ENCODE measurements at places on chromosomes 4 and X. TPM values are rescaled to one million over a fixed set of nuclear protein-coding genes. Genes with fewer than 3 reads are reported as not detected.

- H3K4me3 ChIP-seq = no peak overlapping the region
- H3K27ac ChIP-seq = no peak overlapping the region
- H3K4me1 ChIP-seq = no peaks in the 10 kb centered on the region
- no peak for DNase-seq
- no peaks in the 10 kb centered on the region for H3K27me3 ChIP-seq
These were observed 70.5 kb upstream of the ESX1 start for GRCh38 chrX:104325213-104325585.

- no peaks in the 10 kb centered on the region for H3K27me3 ChIP-seq
- no peak overlapping the region for H3K4me3 ChIP-seq
- H3K36me3 ChIP-seq = no peaks in the 10 kb centered on the region
- no peak for DNase-seq
- H3K4me1 ChIP-seq = no peaks in the 10 kb centered on the region
These were observed 41.9 kb upstream of the PDGFRA start for GRCh38 chr4:54187148-54187547.

- H3K36me3 ChIP-seq = no peaks in the 10 kb centered on the region
- H3K4me3 ChIP-seq = no peak overlapping the region
- no peaks in the 10 kb centered on the region for H3K27me3 ChIP-seq
- no peaks in the 10 kb centered on the region for H3K4me1 ChIP-seq
These were observed 222.0 kb upstream of the HHIP start for GRCh38 chr4:144423930-144424329.

DNA sequence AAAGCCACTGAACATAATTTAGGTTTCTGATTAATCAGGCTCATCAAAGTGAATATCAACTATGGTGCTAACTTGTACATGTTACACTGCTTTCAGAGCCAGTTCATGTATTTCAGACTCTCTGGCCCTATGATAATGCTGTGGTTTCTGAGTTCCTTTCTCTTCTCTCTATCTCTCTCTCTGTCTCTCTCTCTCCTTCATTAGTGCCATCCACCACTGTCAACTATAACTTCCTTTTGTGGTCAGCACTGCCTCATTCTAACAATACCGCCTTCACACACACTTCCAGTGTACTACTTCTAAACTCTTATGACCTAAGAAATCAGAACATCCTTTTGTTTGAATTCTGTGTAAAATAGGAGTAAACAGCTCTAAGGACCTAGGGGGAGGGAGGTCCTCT lies 907.1 kb downstream of the RPA4 start:
- no peaks in the 10 kb centered on the region for H3K27me3 ChIP-seq
- no peak for DNase-seq
- H3K27ac ChIP-seq = no peak overlapping the region
- H3K4me3 ChIP-seq = no peak overlapping the region

GRCh38 chrX:104039689-104040505 lies at the start of gene H2BW2:
Gene H2BW2, plus strand, starts transcription at chrX:104039956. Its CDS starts 39 bp downstream, at chrX:104039995.
- H3K4me1 ChIP-seq = no peaks in the 10 kb centered on the region
- no peak within 1 kb of the TSS for H3K4me3 ChIP-seq
- H3K36me3 ChIP-seq = no peaks in the 10 kb centered on the region
- H3K27ac ChIP-seq = no peak within 1 kb of the TSS
- no peaks in the 10 kb centered on the region for H3K27me3 ChIP-seq

DNA sequence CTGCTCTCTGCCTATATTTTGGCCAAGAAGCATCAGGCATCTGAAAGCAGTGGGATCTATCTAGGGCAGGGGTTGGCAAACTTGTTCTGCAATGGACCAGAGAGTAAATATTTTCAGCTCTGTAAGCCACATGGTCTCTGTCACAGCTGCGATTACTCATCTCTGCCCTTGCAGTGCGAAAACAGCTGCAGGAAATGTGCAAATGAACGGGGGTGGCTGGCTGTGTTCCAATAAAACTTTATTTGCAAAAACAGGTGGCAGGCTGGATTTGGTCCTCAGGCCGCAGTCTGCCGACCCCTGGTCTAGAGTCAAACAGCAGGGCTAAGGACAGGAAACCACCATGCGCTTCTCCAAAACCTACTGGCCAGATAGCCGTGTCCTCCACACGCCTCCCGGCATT lies 48.6 kb downstream of the ACOX3 start:
- DNase-seq = no peak
- no peak overlapping the region for H3K4me3 ChIP-seq
- H3K4me1 ChIP-seq = peaks cover 14% of the 10 kb centered on the region

GRCh38 chrX:37349221-37350033 lies at the start of gene PRRG1:
Gene PRRG1, plus strand, starts transcription at chrX:37349364. Its CDS starts 56,886 bp downstream, at chrX:37406250.
- H3K36me3 ChIP-seq = no peaks in the 10 kb centered on the region
- no peaks in the 10 kb centered on the region for H3K4me1 ChIP-seq
- peak; percentile 83 for DNase-seq
- peak within 1 kb of the TSS; percentile 66 for H3K4me3 ChIP-seq
- H3K27me3 ChIP-seq = no peaks in the 10 kb centered on the region

DNA sequence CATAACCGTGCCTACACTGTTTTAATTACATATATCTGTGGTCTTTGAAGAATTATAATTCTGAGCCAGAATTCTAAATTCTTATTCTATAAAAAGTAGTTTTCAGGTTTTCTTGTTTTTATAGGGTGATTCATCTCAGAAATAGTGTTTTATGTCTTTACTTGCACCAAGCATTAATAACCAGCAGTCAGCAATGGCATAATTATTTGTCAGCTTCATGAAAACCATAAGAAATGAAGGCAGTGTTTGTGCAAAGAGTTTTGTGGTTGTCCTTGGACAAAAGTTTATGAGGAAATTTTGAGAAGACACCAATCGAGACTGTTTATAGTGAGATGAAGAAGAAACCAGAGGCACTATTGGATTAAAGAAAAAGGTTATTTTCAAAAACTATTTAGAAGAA lies 37.2 kb downstream of the EDNRA start:
- no peak overlapping the region for H3K27ac ChIP-seq
- DNase-seq = no peak
- H3K4me3 ChIP-seq = no peak overlapping the region
- no peaks in the 10 kb centered on the region for H3K36me3 ChIP-seq
- no peaks in the 10 kb centered on the region for H3K27me3 ChIP-seq

DNA sequence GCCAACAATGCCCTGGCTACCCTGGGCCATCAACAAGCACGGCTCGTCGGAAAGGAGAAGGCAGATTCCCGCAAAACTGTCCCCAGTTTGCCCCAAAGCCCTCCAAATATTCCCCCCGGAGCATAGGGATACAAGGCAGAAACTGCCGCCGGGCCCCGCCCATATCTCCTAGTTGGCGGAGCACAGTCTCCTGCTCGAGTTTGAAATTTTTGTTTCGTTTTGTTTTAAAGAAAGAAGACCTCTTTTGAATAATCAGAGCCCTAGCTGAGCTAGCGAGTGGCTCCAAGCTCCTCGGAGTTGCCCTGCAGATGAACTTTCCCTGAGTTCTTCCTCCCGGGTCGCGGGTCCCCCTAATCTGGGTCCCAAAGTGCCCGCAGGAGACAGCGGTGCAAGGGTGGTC lies 138.1 kb upstream of the ZIC3 start:
- no peak overlapping the region for H3K27ac ChIP-seq
- peak overlapping the region; percentile 56 for H3K4me3 ChIP-seq
- H3K36me3 ChIP-seq = no peaks in the 10 kb centered on the region
- peaks cover 63% of the 10 kb centered on the region for H3K27me3 ChIP-seq
- H3K4me1 ChIP-seq = peaks cover 14% of the 10 kb centered on the region

- no peak for DNase-seq
- no peaks in the 10 kb centered on the region for H3K4me1 ChIP-seq
- no peaks in the 10 kb centered on the region for H3K36me3 ChIP-seq
- no peaks in the 10 kb centered on the region for H3K27me3 ChIP-seq
- no peak overlapping the region for H3K4me3 ChIP-seq
- no peak overlapping the region for H3K27ac ChIP-seq
These were observed 124.3 kb downstream of the PCDH10 start for GRCh38 chr4:133273401-133273800.

DNA sequence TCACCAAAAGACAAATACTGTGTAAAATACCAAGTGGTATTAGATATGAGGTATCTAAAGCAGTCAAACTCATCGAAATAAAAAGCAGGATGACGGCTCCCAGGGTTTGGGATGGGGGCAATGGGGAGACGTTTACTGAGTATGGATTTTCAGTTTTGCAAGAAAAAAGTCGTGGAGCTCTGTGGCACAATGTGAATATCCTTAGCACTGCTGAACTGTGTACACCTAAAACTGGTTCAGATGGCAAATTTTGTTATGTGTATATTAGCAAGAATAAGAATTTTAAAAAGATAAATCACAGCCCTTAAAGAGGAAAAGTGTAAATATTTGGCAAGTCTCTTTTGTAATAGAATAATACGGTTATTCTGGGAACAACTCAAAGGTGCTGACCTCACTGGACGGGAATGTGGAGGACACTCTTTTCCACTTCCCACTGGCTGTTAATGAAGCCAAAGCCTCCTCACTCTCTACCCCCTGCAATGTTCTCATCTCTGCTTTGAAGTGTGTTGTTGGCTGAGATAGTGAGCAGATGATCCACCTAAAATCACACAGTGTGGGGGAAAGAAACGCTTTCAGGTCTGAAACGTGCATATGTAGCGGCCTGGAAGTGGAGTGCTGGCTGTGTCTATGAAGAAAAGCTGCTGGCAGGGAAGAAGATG lies 49.2 kb downstream of the SEL1L3 start:
- peak overlapping the region; percentile 56 for H3K27ac ChIP-seq
- peaks cover 40% of the 10 kb centered on the region for H3K36me3 ChIP-seq
- H3K4me3 ChIP-seq = no peak overlapping the region
- H3K27me3 ChIP-seq = no peaks in the 10 kb centered on the region
- no peak for DNase-seq
- H3K4me1 ChIP-seq = peaks cover 15% of the 10 kb centered on the region

DNA sequence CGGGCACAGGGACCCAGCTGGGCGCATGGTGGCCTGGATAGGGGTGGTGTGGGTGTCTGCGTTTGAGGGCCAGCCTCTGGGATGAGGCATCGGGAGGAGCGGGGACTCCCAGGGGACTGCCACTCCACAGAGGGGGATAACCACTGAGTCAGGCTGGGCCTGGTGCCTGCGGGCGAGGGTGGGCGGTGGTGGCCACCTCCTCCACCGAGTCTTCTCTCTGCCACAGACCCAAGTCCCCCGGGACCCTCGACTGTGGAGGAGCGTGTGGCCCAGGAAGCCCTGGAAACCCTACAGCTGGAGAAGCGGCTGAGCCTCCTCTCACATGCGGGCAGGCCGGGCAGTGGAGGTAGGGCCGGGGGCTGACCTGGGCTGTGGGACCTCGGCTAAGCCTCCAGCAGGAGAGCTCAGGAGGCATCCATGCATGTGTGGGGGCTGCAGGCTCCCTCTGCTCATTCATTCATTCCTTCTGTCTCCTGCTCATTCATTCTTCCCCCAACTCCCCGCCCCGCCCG lies 26.4 kb downstream of the DOK7 start:
- no peak overlapping the region for H3K4me3 ChIP-seq
- no peak overlapping the region for H3K27ac ChIP-seq
- H3K4me1 ChIP-seq = peaks cover 11% of the 10 kb centered on the region
- DNase-seq = no peak
- H3K36me3 ChIP-seq = no peaks in the 10 kb centered on the region

- H3K4me1 ChIP-seq = no peaks in the 10 kb centered on the region
- no peaks in the 10 kb centered on the region for H3K36me3 ChIP-seq
- no peak overlapping the region for H3K27ac ChIP-seq
- no peak for DNase-seq
- no peak overlapping the region for H3K4me3 ChIP-seq
These were observed 127.4 kb upstream of the UNC5C start for GRCh38 chr4:95676190-95676589.

GRCh38 chrX:119072744-119073143 lies at the start of gene CT47C1:
Gene CT47C1, plus strand, starts transcription at chrX:119072993. Its CDS starts 233 bp downstream, at chrX:119073226.
- no peaks in the 10 kb centered on the region for H3K4me1 ChIP-seq
- no peak within 1 kb of the TSS for H3K4me3 ChIP-seq
- no peak for DNase-seq
- H3K27ac ChIP-seq = no peak within 1 kb of the TSS
- no peaks in the 10 kb centered on the region for H3K27me3 ChIP-seq
- H3K36me3 ChIP-seq = no peaks in the 10 kb centered on the region

GRCh38 chr4:15988222-15988621 lies 25.2 kb upstream of the FGFBP2 start:
- DNase-seq = no peak
- H3K4me1 ChIP-seq = no peaks in the 10 kb centered on the region
- H3K27me3 ChIP-seq = no peaks in the 10 kb centered on the region
- no peak overlapping the region for H3K27ac ChIP-seq
- no peaks in the 10 kb centered on the region for H3K36me3 ChIP-seq

- no peaks in the 10 kb centered on the region for H3K27me3 ChIP-seq
- DNase-seq = peak; percentile 58
- no peak overlapping the region for H3K4me3 ChIP-seq
- H3K36me3 ChIP-seq = no peaks in the 10 kb centered on the region
These were observed 12.8 kb downstream of the PJA1 start for GRCh38 chrX:69152417-69152841.

GRCh38 chr4:78058591-78059523 lies 1.7 kb downstream of the FRAS1 start:
- H3K4me3 ChIP-seq = peak overlapping the region; percentile 61
- H3K4me1 ChIP-seq = peaks cover 22% of the 10 kb centered on the region
- DNase-seq = peak; percentile 61

DNA sequence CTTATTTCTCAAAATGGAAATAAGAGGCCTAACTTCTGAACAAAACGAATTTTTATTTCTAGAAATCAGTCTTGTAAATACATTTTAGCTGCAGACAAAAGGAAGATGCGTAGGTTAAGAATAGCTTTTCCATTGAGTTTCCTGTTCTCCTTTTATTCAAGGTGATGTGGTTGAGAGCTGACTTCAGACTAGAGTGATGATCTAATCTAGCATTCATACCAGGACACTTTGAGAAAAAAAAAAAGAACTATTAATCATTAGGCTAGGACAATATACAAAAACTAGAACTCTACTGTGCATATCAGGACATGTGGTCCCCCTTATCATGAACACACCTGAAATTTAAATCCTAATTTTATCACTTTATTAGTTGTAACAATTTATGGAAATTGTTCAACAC lies 884.5 kb upstream of the EPHA5 start:
- H3K4me1 ChIP-seq = no peaks in the 10 kb centered on the region
- no peak overlapping the region for H3K4me3 ChIP-seq
- DNase-seq = no peak
- no peaks in the 10 kb centered on the region for H3K36me3 ChIP-seq
- H3K27me3 ChIP-seq = no peaks in the 10 kb centered on the region
- no peak overlapping the region for H3K27ac ChIP-seq

DNA sequence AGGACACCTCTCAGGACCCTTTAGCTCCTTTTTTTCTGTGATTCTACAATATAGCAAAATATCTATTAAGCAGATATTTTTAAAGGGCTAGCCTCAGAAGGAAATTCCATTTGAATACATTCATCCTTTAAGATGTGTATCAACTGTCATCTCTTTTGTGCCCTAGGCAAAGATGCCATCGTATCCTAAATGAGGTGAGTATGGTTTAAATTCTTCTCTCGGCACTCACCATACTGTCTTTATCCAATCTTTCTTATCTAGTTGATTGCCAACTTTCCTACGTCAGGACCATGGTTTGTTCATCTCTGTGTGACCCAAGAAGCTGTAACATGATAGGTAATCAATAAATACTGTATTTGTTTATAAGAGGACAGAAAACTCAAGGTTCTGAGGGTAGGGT lies 176.0 kb downstream of the LDB2 start:
- H3K27me3 ChIP-seq = no peaks in the 10 kb centered on the region
- H3K4me3 ChIP-seq = no peak overlapping the region
- peaks cover 6% of the 10 kb centered on the region for H3K36me3 ChIP-seq
- no peak for DNase-seq

GRCh38 chr4:184477201-184477999 lies 3.0 kb upstream of the IRF2 start:
- H3K4me1 ChIP-seq = peaks cover 33% of the 10 kb centered on the region
- H3K36me3 ChIP-seq = no peaks in the 10 kb centered on the region
- no peaks in the 10 kb centered on the region for H3K27me3 ChIP-seq
- no peak overlapping the region for H3K4me3 ChIP-seq

Gene LRP2BP
- total RNA-seq = 1.5 TPM

Gene SPANXA1
- total RNA-seq = not detected

Gene MAGEA2B
- total RNA-seq = not detected

Gene ARHGEF6
- total RNA-seq = 33.7 TPM

Gene TIMM17B
- 37.7 TPM for total RNA-seq

Gene HMGB2
- total RNA-seq = 40.9 TPM

Gene NCAPG
- 2.2 TPM for total RNA-seq

Gene RIPPLY1
- not detected for total RNA-seq

Gene USP17L20
- total RNA-seq = not detected

Gene GLRB
- 2.6 TPM for total RNA-seq

Gene SLC10A4
- total RNA-seq = 1.6 TPM
